ENCODE measurements at places on chromosomes 5 and 9. TPM values are rescaled to one million over a fixed set of nuclear protein-coding genes. Genes with fewer than 3 reads are reported as not detected.

GRCh38 chr5:167843881-167844572 lies 447.4 kb upstream of the WWC1 start:
- no peak for DNase-seq

GRCh38 chr9:127092041-127092608 lies 30.3 kb downstream of the ANGPTL2 start:
- no peak for DNase-seq

DNA sequence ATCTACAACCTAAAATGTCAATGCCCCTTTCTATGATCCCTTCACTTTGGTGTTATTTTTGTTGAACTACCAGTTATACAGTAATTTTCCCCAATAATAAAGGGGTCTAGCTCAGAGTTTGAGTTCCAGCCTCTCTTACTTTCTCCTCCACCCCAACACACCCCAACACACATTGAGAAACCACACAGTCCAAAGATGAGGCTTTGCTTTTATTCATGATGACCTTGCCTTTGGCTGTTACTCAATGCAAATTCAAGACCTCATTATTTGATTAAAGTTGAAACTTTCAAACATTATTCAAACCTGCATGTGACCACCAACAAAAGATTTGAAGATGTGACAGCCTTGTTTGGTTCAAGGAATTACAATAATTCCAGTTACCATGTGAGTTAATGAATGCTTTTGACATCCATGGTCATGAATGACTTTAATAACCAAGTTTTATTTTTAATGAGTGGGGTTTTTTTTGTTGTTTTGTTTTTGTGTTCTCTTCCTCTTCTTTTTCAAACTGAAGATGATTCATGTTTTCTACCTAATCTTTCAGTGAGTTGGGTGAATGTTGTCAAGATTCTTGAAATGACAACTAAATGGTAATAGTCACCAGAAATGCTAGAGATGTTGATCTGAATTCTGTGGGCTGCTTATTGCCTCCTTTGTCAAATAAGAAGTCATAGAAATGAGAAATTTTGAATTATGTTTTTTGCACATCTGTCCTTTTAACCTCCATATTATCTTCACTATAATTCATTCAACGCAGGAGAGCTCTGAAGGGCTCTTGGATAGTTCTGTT lies 106.0 kb downstream of the HACD4 start:
- DNase-seq, result no peak

DNA sequence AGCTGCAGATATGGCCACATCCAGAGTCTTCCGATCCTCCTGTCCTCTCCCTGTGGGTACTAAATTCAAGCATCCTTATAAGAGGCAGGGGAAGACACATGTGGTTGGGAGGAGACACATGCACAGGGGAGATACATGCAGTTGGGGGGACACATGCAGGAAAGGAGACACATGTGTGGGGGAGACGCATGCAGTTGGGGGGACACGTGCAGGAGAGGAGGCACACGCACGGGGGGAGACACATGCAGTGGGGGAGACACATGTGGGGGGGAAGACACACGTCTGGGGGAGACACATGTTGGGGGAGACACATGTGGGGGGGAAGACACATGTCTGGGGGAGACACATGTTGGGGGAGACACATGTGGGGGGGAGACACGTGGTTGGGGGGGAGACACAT lies 21.2 kb upstream of the OLFM1 start:
- no peak for DNase-seq

DNA sequence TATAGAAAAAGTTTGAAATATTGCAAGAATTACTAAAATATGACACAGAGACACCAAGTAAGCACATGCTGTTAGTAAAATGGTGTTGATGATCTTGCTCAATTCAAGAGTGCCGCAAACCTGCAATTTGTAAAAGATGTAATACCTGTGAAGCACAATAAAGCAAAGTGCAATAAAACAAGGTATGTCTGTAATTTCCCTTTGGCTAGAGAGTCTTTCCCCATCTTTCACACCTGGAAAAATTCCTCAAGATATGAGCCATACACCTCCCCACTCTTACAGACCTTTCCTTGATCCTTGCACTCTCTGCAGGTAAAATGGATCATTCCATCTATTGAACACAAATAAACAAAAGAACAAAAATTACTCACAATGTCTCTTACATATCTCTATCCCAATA lies 597.8 kb downstream of the EFNA5 start:
- no peak for DNase-seq

GRCh38 chr9:748861-749497 lies 92.5 kb upstream of the DMRT1 start:
- no peak for DNase-seq

DNA sequence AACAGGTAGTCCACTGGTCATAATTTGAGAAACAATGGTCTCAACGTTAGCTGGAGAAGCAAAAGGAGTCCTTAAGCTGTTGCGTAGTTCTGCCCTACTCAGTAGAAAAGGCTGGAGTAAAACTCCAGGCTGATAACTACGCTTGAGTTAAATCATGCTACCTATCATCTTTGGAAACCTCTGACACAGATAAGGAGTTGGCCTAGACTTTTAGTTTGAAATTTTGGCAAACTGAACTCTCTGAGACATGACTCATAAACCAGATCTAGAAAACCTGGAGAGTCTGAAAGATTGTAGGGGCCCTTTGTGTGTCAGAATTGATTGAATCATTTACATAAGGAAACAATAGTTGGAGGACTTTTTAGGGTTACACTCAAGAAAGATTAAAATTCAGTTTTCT lies 26.3 kb downstream of the NMUR2 start:
- DNase-seq, result no peak

DNA sequence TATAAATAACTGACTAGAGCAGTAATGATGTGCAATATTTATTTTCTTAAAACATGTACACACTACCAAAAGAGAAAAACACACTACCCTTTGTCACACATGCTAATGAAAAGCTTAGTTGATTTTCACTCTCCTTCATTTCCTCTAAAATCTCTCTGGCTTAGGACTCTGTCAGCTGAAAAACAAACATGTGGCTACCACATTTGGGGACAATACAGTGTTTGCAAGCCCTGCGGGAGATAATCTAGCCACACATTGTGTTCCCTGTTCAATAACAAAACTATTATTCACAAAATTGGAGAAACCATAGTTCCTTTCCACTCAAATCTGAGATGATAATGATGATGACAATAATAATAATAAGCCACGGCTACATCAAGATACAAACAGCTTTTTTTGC lies 3.5 kb upstream of the LOX start:
- no peak for DNase-seq

- DNase-seq, result no peak
Observed at GRCh38 chr5:178193251-178193809, 6.2 kb upstream of the GMCL2 start.

DNA sequence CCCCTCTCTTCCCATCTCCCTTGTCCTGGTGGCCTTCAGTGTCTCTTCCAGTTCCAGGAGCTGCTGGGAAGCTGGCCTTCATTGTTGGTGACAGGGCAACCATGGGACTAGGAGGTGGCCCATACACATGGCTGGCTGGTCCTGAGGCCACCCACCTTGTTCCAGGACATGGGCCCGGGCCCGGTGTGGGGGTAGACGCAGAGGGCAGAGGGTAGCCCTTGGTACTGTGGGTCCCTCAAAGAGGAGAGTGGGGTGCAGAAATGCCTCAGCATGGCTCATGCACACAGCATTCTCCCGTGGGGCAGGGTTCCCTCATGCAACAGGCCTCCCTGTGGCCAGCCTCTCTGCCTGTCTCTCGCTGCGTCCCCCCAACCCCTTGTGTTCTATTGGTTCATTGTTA lies 20.8 kb downstream of the SLC6A7 start:
- DNase-seq, result no peak

DNA sequence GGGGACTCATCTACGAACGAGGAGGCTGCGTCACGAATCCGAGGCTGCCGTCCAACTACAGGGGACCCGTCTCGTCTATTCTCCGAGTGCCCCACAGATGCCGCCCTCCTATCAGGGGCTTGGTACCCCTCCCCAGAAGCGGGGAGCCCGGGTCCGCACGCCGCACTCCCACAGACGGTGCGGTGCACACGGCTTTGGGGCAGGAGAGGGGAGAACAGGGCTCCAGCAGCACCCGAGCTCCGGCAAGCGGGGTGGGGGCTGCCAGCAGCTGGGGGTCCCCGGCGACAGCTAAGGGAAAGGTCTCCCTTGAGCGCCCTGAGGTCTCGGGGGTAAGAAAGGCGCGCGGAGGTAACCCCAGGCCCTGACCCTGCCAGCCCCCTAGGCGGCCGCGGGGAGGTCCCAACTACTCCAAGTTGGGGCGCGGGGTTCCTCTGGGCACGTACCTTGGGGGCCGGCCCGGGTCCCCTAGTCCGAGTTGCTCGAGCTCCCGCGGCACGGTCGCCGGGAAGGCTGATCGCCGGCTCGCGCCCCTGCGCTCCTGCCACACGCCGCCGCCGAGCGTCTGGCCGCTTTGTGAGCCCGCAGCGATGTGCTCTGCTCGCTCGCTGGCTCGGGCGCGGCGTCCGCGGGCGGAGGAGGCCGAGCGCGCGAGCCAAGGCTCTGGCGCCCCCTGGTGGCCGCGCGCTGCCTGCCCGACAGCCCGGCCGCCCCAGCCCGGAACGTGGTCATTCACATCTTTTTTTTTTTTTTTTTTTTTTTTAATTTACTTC lies at the start of gene SPOCK1:
Gene SPOCK1, minus strand, starts transcription at position 591 of the 770 bp plus-strand sequence.
- DNase-seq, result peak; percentile 53

DNA sequence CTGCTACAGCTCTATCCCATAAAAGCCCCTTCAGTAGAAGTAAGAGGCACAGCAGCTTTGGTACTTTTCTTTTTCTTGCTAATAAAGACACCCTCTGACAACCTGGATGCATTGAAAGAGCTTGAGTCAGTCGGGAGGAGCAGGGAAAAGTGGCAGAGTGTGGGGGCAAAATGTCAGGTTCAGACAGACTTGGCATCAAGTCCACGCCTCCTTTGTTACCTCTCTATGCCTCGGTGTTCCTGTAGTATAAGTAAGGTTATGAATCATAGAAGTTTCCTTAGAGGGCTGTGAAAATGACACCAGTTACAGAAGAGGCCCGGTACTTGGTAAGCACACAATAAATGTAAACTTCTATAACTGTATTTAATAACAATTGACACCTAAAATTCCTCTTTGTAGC lies 133.9 kb downstream of the ESM1 start:
- no peak for DNase-seq

DNA sequence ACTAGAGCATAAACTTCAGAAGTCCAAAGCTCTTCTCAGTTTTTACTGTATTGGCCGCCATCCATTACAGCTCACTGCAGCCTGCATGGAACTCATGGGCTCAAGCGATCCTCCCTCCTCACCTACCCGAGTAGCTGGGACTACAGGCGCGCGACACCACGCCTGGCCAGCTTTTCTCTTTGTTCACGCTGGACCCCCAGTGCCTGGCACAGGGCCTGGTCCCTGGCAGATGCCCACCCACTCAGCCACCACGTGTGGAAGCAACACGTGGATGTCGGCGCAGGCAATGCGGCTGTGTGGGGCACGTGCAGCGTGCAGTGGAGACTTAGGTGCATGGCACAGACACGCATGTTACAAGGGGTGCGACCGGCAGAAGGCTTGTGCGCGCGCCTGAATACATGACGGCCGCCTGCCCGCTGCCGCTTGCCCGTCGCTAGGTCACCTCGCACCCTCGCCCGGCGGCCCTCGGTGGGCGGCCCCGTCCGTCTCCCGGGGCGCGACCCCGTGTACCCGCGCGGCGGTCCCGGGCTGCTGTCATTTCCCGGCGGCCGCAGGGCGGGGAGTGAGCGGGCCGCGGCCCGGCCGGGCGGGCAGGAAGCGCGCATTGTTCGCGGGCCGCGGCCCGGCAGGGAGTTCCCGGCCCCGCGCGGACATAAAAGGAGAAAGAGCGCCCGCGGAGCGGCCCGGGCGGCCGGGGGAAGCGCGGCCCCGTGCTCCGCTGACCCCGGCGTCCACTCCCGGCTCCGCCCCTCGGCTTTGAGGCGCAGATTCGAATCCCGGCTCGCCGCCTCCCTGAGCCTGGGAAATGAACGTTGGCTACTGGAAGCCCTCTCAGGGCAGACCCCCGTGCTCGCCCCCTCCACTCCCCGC lies 24.1 kb upstream of the PTGS1 start:
- no peak for DNase-seq

DNA sequence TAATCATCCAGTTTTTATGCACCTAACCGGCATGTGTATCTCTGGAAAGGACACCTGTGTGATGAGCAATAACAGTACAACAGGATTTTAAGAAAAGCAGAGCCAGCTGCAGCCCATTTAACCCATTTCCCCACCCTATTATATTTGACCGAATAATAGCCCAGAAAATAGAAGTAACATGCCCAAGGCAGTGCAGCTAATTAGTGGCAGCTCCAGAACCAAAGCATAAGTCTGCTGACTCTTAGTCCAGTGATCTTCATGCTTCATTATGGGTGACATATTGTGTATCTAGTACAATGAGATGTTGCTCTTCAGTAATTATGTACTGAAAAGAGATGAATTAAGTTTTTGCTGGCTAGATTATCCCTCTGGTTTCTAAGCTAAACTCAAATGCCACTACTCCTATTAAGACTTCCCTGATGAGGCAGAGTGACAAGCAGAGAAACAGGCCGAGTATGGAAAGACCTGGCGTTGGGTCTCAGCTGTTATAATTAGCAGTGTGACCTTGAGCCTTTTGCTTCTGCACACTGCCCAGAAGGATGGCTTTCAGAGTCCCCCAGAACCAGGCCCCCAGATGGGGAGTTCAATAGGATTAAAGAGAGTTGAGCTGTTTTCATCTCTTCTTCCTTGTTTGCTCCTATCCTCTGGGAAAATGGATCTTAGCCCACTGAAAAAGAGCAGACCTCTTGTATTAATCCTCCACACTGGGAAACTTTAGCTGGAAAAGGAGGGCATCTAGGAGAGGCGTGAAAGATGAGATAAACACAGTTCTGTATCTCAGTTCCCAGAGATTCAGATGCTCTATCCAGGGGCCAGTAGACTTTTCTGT lies 10.8 kb upstream of the C1QTNF3 start:
- DNase-seq, result no peak

DNA sequence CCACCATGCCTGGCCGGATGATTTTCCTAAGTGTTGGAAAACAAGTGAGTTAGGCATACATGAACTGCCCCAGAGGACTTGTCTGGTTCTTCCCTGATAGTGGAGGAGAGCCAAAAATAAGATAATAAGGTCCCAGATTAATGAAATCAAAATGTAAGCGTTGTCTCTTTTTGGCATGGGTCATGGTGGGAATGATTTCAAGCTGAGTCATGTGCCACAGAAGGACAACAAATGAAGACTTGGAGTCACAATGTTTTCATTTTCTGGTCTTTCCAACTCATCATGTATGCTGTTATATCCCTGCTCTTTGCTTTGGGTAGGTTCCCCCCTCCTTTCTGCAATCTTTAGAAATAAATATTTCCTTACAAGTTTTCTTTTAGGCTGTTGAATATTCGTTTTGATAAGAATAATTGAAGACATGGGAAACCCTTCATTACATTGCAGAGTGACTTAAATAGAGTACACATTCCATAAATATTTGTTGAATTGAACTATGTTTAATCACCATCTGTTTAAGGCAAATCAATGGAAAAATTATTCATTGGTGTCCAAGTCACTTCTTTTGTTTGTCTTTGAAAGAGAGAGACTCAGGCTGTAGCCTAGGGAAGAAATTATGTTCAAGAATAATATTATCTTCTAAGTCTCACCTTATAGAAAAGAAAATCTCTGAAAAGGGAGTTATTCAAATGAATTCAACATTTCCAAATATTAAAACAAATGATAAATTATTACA lies 196.3 kb downstream of the CSNK1G3 start:
- DNase-seq, result no peak

GRCh38 chr5:9483779-9484178 lies 62.1 kb downstream of the SEMA5A start:
- no peak for DNase-seq

The TXNDC8 gene
- not detected for polyA plus RNA-seq

The SLC34A3 gene
- polyA plus RNA-seq, result 4.7 TPM

The C5 gene
- 15.6 TPM for polyA plus RNA-seq

The LCN12 gene
- 21.8 TPM for polyA plus RNA-seq

The CCDC192 gene
- 0.91 TPM for polyA plus RNA-seq

The B4GALT1 gene
- 121 TPM for polyA plus RNA-seq

The IFNA21 gene
- not detected for polyA plus RNA-seq

The PCDHGA5 gene
- 2.3 TPM for polyA plus RNA-seq

The SLC1A3 gene
- 4.9 TPM for polyA plus RNA-seq
